Activated T-cell treated with anti-CD3 and anti-CD28 coated beads, Interleukin-2, amount 50 U/mL, for 72 hours (primary cell): ENCODE measurements at places on chromosomes 6 and 20. TPM values are rescaled to one million over a fixed set of nuclear protein-coding genes. Genes with fewer than 3 reads are reported as not detected.

DNA sequence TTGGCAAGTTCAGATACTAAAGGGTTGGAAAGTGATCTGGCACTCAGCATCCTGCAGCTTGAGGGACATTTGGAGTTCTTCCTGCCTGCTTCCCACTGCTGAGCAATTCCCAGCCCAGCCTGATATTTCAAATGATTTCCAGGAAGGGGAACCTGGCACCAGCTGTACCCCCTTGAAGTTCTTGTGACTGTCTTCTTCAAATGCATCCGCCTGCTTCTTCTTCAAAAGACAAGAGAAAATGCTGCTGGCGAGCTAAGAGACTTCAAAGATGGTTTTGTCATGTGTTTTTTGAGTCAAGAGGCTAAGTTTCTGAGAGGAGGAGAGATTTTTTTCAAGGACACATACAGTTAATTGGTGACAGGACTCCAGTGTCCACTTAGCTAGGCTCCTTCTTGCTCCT, 42.6 kb upstream of the B4GALT5 start:
- peaks cover 1% of the 10 kb centered on the region for H3K4me1 ChIP-seq
- peaks cover 1% of the 10 kb centered on the region for H3K36me3 ChIP-seq
- peaks cover 65% of the 10 kb centered on the region for H3K27me3 ChIP-seq
- H3K27ac ChIP-seq: no peak overlapping the region

DNA sequence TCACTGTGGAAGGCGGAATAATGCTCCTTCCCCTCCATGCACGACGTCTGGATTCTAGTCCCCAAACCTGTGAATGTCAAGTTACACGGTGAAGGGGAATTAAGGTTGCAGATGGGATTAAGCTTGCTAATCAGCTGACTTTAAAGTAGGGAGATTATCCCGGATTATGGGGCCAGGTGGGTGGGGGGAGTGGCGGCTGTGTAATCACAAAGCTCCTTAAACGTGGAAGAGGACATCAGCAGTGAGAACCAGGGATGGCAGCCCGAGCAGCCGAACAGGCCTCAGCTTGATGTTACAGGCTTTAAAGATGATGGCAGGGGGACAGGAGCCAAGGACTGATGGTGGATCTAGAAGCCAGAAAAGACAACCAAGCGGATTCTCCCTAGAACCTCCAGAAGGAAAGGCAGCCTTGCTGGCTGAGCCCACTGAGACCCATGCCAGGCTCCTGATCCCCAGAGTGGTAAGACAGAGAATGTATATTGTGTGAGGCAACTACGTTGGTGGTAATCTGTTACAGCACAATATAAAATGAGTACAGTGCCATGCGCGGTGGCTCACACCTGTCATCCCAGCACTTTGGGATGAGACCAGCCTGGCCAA, 117.5 kb downstream of the SCML4 start:
- peaks cover 34% of the 10 kb centered on the region for H3K4me1 ChIP-seq
- no peaks in the 10 kb centered on the region for H3K27me3 ChIP-seq
- no peak overlapping the region for H3K4me3 ChIP-seq
- no peak overlapping the region for H3K27ac ChIP-seq
- DNase-seq: no peak
- no peaks in the 10 kb centered on the region for H3K36me3 ChIP-seq

- H3K36me3 ChIP-seq: peaks cover 13% of the 10 kb centered on the region
- DNase-seq: no peak
- H3K27me3 ChIP-seq: no peaks in the 10 kb centered on the region
- no peaks in the 10 kb centered on the region for H3K4me1 ChIP-seq
- no peak overlapping the region for H3K27ac ChIP-seq
These were observed 26.8 kb downstream of the MCM8 start for GRCh38 chr20:5977223-5977622.

Gene OR10C1
- total RNA-seq: not detected

DNA sequence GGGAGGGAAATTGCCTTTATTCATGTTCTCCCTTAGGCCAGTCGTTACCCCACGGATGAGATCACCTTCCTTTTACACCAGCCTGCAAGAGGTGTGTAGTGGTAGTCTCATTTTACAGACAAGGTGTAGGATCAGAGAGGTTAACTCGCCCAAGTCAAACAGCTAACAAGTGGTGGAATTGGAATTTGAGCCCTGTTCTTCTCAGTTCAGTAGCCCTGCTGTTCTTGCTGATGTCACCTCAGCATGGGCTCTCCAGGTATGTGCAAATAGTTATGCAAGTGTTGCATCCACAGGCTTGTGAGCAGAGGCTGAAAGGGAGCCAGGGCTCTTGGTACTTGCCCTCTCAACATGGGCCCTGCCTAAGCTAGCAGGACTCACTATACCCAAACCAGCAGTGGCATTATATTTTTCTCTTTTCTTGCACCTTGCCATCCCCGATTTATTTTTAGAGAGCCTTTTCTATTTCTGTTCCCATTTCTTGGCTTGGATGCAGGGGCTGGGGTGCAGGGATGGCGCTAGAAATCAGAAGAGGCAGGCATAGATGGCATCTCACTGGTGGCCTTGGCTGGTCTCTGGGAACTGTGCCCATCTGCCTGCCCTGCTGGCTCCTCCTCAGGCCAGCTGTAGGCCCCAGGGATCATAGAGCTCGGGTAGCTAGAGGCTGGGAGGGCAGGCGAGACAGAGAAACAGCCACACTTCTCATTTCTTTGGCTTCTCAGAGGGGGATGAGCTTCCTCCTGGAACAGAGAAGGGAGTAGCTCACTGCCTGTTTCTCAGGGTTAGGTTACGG, 18.2 kb downstream of the PPARD start:
- no peak overlapping the region for H3K27ac ChIP-seq
- no peaks in the 10 kb centered on the region for H3K27me3 ChIP-seq

Gene SLC22A3
- total RNA-seq: not detected
